ENCODE measurements at places on chromosomes 5 and 9. TPM values are rescaled to one million over a fixed set of nuclear protein-coding genes. Genes with fewer than 3 reads are reported as not detected.

PPP2R2B gene
- total RNA-seq: 0.19 TPM

TMEM161B gene
- 9.0 TPM for total RNA-seq

SLC4A9 gene
- total RNA-seq: 0.09 TPM

HSPA5 gene
- total RNA-seq: 387 TPM

HOMER1 gene
- 4.0 TPM for total RNA-seq

TYRP1 gene
- total RNA-seq: not detected

SLC34A1 gene
- total RNA-seq: not detected

MAT2B gene
- total RNA-seq: 44.6 TPM
